Astrocyte of the hippocampus (primary cell): ENCODE measurements at places on chromosomes 11 and 22.
A peak's percentile ranks its signal among the peaks of the same experiment; 100 is the strongest.

DNA sequence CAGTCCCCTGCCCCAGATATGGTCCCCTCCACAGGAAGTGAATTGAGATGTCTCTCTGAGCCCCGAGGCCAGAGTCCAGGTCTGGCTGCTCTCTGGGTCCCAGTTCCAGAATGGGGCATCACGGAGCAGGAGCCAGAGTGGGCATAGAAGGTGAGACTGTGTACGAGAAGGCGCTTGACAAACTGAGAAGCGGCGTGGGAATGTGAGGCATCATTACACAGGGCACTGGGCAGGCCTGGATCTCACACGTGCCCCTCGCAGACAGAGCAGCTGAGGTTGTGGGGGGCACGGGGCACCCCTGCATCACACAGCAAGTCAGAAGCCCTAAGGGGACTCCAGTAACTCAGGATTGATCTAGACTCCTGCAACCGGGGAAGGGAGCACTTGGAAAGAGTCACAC is 9.2 kb downstream of the STARD10 start:
- DNase-seq: no peak

DNA sequence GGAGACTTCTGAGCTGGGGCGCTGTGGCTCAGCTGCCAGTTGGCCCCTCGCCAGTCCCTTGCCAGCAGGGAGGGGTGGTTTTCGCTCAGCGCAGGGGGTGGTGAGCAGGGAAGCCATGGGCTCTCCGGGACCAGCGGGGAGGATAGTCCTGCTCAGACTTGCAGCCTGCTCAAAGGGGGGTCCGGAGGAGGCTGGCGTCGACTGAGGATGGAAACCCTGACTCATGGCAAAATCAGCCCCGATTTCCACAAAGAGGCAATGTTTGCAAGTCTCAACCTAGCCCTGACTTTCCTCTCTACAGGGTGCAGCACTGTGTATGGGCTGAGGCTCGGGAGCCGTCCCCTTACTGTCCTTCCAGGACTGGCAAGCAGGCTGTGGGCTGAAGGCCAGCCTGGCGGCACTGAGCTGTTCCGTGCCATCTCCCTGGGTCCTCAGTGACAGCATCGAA is 35.1 kb downstream of the FBLN1 start:
- DNase-seq: peak; percentile 95

- peak; percentile 60 for DNase-seq
Measured at GRCh38 chr22:31734512-31734911, 15.4 kb downstream of the PRR14L start.

DNA sequence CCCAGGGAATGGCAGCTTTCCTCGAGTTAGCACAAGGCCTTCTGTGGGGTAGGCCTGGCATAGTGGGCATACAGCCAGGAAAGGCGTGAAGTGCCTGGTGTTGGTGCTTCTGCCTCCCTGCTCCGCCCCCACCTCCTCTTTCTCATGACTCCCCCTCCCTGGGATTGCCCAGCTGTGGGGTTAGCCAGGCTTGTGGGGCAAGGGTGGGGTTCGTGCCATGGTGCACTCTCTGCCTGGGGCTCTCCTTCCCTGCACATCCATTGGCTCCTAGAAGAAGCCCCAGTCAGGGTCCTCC is 236.8 kb upstream of the NCAM1 start:
- no peak for DNase-seq

- no peak for DNase-seq
Measured at GRCh38 chr11:17918049-17918605, 94.7 kb downstream of the SERGEF start.

- DNase-seq: no peak
Measured at GRCh38 chr22:48892578-48893287, 934.9 kb downstream of the BRD1 start.

GRCh38 chr11:61041755-61042518 is 60.4 kb upstream of the CD5 start:
- peak; percentile 53 for DNase-seq

GRCh38 chr11:101126551-101127196 is 2.9 kb downstream of the PGR start:
- peak; percentile 22 for DNase-seq

- DNase-seq: no peak
Measured at GRCh38 chr11:65997286-65997685, 4.7 kb downstream of the EIF1AD start.

- no peak for DNase-seq
Measured at GRCh38 chr11:90701716-90702115, 478.9 kb upstream of the CHORDC1 start.

DNA sequence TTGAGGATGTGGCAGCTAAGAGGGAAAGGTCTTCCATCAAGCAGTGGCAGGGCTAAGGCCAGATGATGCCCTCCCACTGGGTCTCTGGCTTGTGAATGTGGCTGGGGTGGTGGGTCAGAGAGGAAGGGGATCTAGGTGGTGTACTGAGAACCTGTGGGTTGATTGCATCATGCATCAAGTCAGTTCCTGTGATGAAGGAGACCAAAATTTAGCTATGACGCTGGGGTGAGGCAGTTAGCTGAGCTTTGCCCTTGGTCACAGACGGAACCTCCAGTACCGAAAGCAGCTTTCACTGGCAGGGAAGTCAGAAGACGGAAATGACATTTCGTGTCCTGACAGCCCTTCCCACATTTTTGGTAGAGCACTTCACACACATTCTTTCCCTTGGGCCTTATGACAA is 20.7 kb downstream of the ATG16L2 start:
- DNase-seq: no peak
